CD4-positive, alpha-beta T cell treated with Interleukin-15 for 4 hours (primary cell): ENCODE measurements at places on chromosomes 7 and 10.

GRCh38 chr7:20831451-20831850, 44.8 kb upstream of the SP8 start:
- DNase-seq, result no peak

- no peak for DNase-seq
Observed at GRCh38 chr10:76970711-76971519, 666.7 kb downstream of the KCNMA1 start.

GRCh38 chr7:141928146-141928844, 12.1 kb downstream of the OR9A4 start:
- no peak for DNase-seq

DNA sequence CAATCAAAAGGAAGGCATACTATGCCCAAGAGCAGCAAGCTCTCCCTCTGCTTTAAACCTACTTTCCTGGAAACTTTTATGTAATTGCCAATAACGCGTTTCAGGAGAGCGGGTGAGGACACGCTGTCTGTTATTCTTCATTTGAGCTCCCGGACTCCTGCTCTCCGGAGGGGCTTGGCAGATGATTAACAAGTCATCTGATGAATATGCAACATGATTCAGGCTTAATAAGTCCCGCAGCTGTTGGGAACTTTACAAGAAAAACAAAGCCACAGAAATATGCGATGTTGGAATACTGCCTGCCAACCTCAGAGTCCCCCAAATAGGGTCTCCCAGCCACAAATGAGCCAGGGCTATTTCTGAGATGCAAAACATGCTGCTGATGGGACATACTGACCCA, 348.0 kb downstream of the GPAM start:
- no peak for DNase-seq

DNA sequence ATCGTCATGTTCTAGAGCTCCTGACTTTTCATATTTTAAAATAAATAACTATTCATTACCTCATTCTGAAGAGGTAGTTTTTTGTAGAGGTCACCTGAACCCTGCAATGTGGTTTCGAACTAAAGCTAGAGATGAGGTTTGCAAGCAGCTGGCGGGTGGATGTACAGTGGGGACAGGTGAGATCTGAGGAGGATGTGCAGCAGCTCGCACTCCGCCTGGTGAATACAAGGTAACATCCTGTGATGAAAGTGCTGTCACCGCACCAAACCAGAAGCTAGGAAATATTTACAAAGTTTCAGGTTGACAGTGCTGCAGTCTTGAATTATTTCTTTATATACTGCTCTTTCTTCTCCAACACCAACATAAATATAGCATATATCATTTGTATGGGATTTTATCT, 26.5 kb downstream of the NDUFB2 start:
- DNase-seq, result peak; percentile 18

DNA sequence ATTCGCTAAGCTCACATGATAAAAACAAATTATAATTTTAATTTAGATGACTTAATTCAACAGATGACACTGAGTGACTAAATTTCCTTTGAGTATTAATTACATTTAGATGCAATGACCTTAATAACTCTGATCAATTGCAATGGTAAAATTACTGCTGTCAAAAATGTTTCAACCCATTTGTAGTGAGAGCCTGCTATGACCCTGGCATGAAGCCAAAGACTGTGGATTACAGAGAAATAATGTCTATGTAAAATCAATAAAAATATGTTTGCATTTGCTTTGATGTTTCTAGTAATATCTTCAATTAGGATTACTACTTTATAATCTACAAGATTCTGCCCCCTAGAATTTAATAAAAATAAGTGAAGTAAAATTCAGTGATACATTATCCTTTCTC, 15.6 kb downstream of the MKX start:
- no peak for DNase-seq

DNA sequence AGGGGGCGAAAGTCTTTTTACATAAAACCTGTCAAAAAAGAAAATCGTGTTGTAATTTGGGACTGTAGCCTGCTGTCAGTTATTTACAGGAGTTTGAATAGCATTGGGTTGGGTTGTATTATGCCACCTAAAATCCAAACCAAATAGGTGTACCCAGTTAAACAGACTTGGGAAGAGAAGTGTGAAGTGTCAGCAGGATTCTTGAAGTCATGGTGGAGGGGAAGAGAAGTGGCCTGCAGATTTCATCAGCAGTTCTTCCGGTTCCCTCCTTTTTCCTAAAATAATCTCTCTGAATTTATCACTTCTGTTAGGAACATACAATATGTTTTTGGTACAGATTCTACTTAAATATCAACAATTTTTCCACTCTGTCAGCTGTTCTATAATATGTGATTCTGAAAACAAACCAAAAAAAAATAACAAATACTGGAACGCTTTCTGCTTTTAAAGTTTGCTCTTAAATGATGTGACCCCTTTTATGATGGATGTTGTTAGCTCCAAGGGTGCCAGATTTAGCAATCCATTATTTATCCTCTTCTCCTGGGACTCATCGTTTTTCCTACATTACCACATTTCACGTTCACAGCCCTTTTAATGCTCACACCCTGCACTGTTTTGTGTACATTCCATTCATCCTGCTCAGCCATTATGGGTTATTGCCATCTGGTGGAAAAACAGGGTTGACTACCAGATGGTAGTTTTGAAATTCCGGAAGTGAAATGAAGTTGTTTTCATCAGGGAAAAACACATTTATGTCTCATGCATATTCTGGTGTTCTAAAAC, 18.7 kb upstream of the ARHGAP12 start:
- DNase-seq, result no peak

DNA sequence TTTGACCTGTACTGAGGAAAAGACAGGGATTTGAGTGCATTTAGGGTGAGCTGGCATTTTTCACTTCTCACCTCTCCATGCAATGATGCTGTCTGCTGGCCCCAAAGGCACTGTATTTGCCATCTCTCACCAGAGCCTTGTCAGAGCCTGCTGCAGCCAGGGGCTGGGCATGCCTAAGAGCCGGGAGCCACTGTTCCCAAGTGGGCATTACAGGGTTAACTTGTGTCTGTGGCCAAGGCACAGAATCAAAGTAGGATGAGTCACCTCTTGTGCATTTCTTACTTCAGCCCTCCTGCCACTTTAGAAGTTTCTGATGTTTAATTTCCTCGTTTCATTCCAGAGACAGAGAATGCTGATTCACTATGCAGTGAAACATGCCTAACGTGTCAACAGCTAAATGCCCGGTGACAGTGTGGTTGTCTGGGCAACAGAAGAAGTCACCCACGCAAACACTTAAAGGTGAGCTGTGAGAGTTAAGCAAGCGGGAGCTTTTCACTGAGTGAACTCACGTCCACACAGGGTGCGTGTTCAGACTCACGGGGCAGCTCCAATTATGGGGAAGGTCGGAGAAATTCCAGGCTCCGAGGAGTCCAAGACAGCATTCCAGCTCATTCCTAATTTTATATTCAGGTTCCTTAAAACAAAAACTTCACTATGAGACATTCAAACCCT, 57.1 kb upstream of the IGFBP3 start:
- DNase-seq, result no peak

- DNase-seq, result no peak
Observed at GRCh38 chr10:44459671-44460070, 74.8 kb upstream of the CXCL12 start.

GRCh38 chr10:129532838-129533237, 65.8 kb downstream of the MGMT start:
- no peak for DNase-seq

- no peak for DNase-seq
Observed at GRCh38 chr7:56483153-56483552, 366.9 kb upstream of the NUPR2 start.

- no peak for DNase-seq
Observed at GRCh38 chr7:99559175-99559915, 903 bp downstream of the ZNF655 start.

- DNase-seq, result no peak
Observed at GRCh38 chr7:23018750-23019149, 4.8 kb upstream of the HYCC1 start.

DNA sequence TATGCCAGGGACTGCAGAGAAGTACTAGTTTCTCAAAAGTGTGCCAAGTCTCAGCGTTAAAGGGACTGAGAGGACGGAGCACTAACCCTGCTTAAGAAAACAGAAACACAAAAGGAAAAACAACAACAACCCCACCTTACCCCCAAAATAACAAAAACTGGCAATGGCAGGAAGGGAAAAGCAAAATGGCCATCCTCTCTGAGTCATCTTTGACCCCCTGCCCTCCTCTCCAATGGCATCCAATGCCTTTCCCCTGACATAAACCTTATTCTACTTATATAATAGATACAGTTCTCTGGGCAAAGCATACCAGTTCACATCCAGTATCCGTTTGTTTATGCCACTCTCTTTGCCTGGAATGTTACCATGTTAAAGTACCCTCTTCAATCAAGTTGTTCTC, 1.6 kb downstream of the POLR1F start:
- no peak for DNase-seq

DNA sequence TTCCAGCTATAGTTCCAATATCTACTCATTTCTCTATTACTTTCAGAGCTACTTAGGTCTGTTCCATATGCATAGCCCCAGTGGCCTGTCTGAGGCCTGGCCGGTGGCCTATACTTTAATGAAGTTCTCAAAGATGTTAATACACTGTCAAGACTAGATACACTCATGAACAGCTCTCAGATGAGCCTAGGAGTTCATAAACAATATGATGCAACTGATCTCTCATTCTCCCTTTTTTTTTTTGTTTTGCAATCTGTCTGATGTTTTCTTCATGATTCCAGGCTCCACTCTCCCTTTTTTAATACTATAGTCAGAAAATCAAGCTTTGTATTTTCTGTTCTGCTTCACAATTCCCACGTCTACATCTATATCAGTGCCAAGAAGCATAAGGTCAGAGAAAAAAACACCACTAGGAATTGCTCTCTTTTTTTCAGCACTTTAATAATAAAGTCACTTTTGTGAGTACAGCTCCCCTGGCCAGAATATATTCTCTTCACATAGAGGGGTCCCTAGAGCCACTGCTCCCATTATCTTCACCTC, 321.0 kb downstream of the C7orf25 start:
- no peak for DNase-seq

DNA sequence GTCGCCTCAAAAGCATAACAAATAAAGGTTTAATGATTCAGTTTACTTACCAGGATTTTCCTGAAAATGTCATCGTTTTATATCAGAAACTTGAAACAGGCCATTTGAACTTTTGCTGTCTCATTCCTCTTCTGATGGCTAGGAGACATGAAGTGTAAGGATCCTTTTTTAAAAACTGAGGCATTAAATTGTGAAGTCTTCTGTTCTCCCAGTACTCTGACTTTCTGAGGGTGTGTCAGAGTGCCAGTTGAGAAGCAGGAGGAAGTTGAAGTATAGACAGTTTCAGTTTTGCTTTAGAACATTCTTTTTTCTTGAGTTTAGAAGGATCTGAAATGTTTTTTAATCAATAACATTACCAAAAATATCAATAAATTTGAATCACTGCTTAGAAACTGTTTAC, at the start of gene SAMD9L:
TSS of gene SAMD9L (minus strand) at position 242 of the 400 bp plus-strand sequence. CDS start 12,414 bp downstream, outside the sequence.
- DNase-seq, result peak; percentile 40

DNA sequence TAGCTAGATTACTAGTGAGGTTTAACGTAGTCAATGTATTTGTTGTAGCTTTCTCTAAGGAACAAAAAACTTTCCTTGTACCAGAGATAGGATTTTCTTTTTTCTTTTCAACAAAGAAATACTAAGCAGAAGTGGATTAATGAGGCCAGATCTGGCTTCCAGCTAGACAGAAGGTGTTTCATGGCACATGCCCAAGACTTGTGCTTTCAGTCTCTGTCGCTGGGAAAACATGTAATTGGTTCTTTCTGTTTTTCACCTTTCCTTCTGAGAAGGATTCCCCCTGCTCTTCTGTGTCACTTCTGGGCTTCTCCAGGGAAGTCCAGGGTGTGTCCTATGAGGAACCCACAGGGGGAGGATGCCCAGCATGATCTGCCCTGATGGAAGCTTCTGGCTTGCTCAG, 492.2 kb downstream of the CCSER2 start:
- DNase-seq, result no peak

GRCh38 chr7:14759785-14760184, 142.8 kb downstream of the DGKB start:
- no peak for DNase-seq

- no peak for DNase-seq
Observed at GRCh38 chr10:132098539-132099388, 33.0 kb downstream of the JAKMIP3 start.

- no peak for DNase-seq
Observed at GRCh38 chr10:31774299-31774900, 154.2 kb downstream of the ARHGAP12 start.

DNA sequence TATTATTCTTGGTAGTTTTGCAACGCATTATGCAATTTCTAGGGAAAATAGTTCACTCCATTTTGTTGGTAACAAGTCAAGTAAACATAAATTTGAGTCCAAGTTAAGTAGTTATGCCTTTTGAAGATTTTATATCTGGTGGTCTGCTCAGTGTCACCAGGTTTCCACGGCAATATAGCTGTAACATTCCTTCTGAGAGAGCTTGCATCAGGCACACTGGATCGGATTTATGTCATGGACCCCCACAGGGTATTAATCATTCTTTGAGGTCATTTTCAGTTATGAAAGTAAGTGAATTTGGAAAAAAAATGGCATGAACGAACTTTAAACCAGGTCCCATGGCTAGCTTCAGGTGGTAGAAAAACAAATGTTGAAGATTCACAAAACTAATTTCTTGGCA, 136.3 kb downstream of the POLR1F start:
- no peak for DNase-seq

GRCh38 chr10:126119599-126119998, 223.2 kb downstream of the FANK1 start:
- DNase-seq, result no peak

- DNase-seq, result peak; percentile 61
Observed at GRCh38 chr10:71697938-71698709, 21.5 kb downstream of the C10orf105 start.

DNA sequence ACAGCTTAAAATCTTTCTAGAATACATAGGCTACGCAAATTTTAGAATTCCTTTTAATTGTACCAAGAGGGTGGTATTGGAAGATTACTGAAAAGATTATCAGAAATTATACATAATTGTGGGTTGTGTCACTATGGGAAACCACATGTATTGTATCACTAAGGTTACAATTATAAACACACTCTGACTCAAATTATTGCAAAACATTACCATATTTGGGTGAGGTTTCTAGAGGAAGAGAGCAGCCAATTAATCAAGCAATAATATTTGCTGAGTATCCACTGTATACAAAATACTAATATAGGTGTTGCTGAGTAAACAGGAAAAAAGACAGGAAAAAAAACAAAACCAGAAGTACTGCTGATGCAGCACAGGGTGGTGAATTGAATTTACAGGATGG, 3.1 kb upstream of the CAPZA2 start:
- DNase-seq, result peak; percentile 26

DNA sequence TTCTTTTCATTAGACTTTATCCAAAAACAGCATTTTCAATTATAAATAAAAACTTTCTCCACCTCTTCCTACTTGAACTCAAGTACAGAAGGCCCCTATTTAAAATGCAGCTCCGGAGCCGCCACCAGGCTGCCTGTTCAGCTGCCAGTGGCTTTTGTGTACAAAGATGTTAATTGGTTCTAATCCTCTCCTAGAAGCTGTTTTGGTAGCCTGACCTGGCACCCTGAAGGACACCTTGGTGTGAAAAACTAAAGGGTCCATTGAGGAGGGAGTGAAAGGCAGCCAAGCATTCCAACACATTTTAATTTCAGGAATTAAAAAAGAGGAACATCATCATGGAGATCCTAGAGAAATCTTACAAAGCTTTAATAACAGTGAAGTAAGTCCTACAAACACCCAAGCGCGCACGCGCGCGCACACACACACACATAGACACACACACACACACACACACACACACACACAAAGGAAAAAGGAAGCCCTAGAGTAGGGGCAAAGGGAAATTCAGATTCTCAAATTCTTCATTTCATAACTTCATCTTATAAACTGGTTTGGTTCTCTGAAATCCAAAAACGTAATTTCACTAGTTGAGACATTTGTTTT, 41.4 kb downstream of the VAX1 start:
- no peak for DNase-seq

- no peak for DNase-seq
Observed at GRCh38 chr7:87543623-87544022, 57.1 kb downstream of the ABCB1 start.
